ENCODE measurements at places on chromosomes 7 and 10. TPM values are rescaled to one million over a fixed set of nuclear protein-coding genes. Genes with fewer than 3 reads are reported as not detected.

The CFAP69 gene
- 1.6 TPM for total RNA-seq

The WEE2 gene
- total RNA-seq = not detected

The OR2AE1 gene
- not detected for total RNA-seq

The AKR1D1 gene
- not detected for total RNA-seq

The GARS1 gene
- total RNA-seq = 273 TPM

The BAIAP2L1 gene
- total RNA-seq = 15.2 TPM

The VPS41 gene
- total RNA-seq = 19.8 TPM

The ITGB8 gene
- total RNA-seq = 46.4 TPM

The UPK3B gene
- total RNA-seq = 0.98 TPM

The SFTPA1 gene
- not detected for total RNA-seq

The GFRA1 gene
- total RNA-seq = 25.3 TPM

The GDF2 gene
- not detected for total RNA-seq

The OR2A5 gene
- total RNA-seq = not detected

The CRPPA gene
- total RNA-seq = 0.65 TPM

The BCAP29 gene
- 40.9 TPM for total RNA-seq

The TAS2R38 gene
- total RNA-seq = not detected

The POLR2J2 gene
- total RNA-seq = 0.33 TPM

The CAMK2B gene
- total RNA-seq = 0.98 TPM

The NKX1-2 gene
- not detected for total RNA-seq

The MPP7 gene
- 2.8 TPM for total RNA-seq

The CALN1 gene
- not detected for total RNA-seq

The C10orf105 gene
- total RNA-seq = not detected

The KAZALD1 gene
- 0.49 TPM for total RNA-seq

The RTKN2 gene
- total RNA-seq = 5.5 TPM

The CFTR gene
- total RNA-seq = 1.3 TPM

The EXOSC1 gene
- total RNA-seq = 35.7 TPM

The SLC26A3 gene
- total RNA-seq = not detected

The TRPV5 gene
- not detected for total RNA-seq

The OGDHL gene
- total RNA-seq = 18.1 TPM

The DMBT1 gene
- under 0.01 TPM for total RNA-seq

The XRCC2 gene
- total RNA-seq = 0.38 TPM

The CRYGN gene
- not detected for total RNA-seq

The VAX1 gene
- total RNA-seq = not detected

The POU6F2 gene
- total RNA-seq = not detected
